ENCODE measurements at places on chromosomes 5 and 9.

- DNase-seq = no peak
Measured at GRCh38 chr5:39800042-39800601, 375.3 kb upstream of the DAB2 start.

DNA sequence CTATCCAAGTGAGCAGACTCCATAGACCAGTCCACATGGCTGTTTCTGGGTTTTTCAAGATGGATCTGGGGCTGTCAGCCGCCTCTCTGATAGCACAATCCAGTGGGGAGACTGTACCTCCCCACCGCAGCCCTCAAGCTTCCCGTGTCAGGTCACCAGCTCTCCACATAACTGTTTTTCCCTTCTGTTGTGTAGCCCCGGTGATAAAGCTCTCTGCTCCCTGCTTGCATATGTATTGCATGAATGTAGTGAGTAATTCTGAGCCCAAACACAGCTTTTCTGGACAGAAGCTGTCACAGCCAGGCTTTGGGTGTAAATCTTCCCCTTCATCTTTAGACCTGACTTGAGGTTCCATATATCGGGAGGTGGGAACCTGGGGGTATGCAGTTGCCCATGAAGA, 23.1 kb upstream of the CFAP157 start:
- no peak for DNase-seq

- DNase-seq = peak; percentile 45
Measured at GRCh38 chr5:111254613-111255012, 30.4 kb downstream of the CAMK4 start.

- no peak for DNase-seq
Measured at GRCh38 chr9:94758031-94758430, 31.5 kb downstream of the AOPEP start.

GRCh38 chr5:147169901-147170300, 64.9 kb upstream of the STK32A start:
- no peak for DNase-seq

DNA sequence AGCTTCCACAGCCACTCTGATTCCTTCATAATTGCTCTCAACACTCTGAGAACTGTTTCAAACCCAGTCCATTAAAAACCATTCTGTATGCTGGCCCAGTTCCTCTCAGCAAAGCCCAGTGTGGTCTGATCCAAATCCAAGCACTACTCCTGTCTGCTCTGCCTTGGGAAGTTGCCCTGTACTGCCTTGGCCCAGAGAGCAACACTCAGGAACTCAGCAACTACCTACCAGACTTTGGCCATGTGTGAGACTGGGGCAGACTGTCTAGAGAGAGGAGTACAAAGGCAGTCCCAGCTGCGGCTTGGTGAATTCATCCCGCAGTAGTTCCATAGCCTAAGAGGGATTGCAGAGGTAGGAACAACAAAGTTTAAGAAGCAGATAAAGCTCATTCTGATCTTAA, 214.4 kb downstream of the MCTP1 start:
- no peak for DNase-seq
